ENCODE measurements at places on chromosomes 12 and 14.

DNA sequence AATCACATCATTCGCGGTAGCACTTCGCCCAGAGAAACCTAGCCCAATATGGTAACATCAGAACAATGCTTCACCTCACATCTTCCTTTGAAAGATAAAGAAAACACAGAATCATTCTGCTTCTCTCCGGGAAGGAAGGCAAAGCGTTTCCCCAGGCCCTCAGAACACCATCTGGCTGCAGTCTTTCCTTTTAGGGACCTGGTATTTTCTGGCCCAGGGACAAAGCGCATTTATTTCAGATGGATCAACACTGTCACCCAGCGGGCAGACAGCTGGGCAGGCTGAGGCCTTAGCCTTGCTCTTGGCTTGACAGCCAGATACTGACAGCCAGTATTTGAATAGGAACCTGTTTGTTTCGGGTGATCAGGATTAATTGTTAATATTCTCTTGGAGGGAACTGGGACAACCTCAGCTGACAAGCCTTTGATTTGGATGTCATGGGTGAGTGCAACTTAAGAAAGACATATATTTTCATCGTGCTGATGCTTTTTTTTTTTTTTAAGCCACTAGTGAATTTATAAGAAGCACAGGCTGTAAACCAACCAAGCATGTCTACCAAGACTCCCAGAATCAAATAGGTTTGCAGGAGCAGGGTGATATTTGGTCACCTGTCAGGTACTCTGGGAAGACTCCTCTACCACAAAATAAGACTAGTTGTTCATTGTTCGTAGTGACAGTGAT lies 118.9 kb downstream of the VEZT start:
- no peak for DNase-seq

DNA sequence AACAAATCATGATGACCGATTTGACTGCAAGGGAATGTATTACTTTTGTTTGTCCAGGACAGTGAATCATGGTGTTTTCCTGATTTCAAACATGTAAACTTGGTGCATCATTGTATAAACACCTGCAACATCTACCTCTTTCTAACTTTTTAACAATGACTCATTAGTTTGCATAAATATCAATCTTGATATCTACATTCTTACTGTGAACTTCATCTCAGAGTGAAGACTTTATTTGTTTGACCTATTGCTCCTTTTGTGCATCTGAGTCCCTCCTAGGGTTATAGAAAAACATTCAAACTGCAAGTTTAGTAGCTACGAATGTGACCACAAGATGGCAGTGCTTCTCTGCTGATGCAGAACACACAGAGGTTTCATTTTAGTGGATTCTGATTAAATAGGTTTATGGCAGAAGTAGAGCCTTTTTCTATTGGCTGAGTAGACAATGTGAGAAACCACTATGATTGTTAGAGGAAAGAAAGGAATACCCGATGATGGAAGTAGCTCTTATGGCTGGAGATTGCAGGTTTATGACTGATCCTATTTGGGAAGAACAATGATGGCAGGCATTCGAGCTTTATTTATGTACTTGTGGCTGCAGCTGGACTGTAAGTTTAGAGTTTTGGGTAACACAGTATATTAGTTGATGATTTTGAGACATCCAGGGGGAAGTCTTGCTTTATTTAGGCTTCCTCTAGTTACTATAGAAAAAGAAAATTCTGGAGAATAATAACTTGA lies 244.2 kb upstream of the OR4E1 start:
- peak; percentile 75 for DNase-seq

- no peak for DNase-seq
Measured at GRCh38 chr14:62144863-62145262, 382.6 kb downstream of the SNAPC1 start.

GRCh38 chr12:16063726-16064125 lies 152.6 kb downstream of the DERA start:
- no peak for DNase-seq

DNA sequence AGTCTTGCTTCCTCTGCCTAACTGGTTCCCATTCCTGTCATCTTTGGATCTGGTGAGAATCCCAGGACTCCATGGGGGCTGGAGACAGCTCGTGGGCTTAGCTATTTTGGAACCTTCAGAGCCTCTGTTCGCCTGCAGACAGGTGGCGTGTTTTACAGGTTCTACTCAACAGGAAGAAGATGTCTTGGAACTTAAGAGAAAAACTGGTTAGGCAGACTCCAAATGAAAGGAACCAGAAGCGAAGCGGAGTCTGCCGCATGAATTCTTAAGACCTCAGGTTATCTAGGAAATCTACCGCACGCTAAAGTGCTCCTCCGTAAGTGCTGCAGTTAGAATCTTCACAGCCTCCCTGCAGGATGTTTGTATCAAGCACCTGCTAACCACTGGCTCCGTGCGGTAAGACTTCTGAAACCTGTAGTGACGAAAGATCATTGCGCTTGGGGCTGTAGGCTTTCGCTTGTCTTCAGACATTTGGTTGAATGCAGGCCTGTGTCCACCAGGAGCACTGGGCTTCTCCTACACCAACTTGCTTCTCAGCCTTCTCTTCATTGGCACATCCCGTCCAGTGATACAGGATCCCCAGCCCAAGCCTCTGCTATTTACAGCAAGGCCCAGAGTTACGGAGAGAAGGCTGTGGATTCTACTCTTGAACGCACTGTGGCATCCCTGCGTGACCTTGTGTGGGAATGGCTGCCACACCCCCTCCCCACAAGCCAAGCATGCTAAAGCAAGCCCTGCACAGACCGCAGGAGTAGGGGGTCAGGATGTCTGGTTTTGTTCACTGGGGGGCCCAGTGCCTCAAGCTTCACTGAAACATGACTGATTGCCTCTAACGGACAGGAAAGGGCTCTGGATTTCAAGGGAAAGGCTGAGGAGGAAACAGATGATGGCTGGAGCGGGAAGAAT lies 35.0 kb downstream of the ACADS start:
- DNase-seq = peak; percentile 8

DNA sequence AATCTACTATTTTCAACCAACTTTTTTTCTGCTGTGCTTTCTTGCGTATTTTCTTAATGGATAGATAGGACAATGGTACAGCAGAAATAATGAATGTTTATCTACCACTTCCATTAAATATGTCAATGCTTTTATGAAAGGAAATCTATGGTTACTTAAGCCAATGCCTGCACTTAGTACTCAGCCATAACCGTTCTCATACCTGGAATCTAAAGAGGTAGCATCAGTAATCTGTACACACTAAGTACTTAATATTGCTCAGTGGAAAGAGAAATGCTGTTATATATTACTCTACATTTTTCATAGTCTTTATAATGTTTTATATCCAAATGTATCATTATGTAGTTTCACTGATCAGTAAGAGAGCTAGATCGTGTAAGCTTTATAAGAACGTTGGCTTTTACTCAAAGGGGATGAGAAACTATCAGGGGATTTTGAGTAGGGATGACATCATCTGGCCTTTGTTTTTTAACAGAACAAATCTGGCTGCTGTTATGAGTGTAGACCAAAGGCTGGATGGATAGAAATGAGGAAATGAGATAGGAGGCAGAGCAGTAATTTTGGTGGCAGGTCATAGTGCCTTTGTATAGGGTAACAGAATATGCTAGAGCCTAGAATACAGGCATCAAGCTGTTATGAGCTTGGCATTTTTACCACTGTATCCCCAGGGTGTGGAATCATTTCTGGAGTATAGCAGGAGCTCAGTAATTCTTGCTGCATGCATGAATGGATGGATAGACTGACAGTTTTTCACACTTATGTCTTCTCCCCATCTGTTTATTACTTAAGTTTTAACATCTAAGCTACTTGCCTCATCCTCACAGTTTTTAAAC lies 34.0 kb downstream of the ALG10B start:
- no peak for DNase-seq

GRCh38 chr12:14991069-14991468 lies 18.2 kb downstream of the PDE6H start:
- no peak for DNase-seq

- no peak for DNase-seq
Measured at GRCh38 chr14:99136047-99136400, 136.0 kb downstream of the BCL11B start.

DNA sequence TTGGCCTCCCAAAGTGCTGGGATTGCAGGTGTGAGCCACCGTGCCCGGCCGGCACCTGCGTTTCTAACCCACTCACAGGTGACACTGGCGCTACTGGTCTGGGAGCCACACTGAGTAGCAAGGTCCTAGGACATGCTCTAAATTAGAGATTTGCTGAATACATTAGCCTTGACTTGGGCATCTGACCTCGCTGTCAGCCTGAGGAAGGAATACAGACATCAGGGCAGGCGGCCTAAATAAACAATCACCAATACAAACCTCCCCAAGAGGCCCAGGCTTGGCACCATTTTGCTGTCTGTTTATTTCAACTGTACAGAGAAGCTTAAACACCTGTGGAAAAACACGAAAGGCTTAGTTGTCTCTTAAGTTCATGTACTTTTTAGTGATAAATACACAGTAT lies 27.5 kb downstream of the P2RX4 start:
- no peak for DNase-seq

GRCh38 chr12:132448463-132448820 lies 41.5 kb upstream of the FBRSL1 start:
- DNase-seq = no peak

DNA sequence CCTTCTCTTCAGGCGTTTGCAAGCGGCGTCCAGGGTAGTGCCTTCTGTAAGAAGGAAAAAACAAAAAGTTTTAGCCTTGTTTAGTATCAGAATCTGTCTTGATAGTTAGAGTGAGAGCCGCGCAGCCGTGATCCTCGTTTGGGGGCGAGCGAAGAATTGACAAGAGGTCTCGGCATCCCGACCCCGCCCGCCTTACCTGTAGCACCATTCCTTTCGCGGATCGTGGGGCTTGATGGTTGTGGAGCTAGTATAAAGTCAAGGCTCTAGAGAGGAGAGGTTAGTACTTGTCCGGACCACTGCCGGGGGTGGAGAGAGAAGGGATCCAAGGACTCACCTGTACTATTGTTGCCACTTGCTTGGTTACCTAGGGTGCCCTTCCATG lies 494 bp downstream of the TMTC3 start:
- DNase-seq = no peak

DNA sequence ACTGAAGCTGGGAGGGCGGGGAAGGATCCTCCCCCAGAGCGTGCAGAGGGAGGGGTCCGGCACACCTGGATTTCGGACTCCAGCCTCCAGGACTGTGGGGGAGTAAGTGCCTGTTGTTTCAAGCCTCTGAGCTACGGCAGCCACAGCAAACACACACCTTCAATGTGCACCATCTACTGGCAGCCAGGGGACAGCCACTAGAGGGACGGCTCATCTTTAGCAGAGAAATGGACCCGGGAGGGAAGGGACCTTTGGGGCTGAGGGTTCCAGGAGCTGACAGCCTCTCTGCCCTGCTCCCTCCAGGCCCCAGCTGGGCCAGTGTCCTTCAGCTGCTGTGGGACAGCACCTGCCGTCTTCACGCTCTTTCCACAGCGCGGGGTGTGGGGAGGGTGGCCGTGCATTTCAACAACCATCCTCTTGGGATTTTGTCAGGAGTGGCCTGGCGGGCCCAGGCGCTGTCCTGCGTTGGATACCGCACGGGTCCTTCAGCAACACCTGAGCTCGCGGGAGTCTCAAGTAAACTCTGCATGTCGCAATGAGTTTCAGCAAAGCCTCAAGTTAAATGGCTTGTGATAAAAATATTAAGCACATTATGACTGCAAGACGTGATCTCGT lies 209.2 kb upstream of the C14orf180 start:
- no peak for DNase-seq

DNA sequence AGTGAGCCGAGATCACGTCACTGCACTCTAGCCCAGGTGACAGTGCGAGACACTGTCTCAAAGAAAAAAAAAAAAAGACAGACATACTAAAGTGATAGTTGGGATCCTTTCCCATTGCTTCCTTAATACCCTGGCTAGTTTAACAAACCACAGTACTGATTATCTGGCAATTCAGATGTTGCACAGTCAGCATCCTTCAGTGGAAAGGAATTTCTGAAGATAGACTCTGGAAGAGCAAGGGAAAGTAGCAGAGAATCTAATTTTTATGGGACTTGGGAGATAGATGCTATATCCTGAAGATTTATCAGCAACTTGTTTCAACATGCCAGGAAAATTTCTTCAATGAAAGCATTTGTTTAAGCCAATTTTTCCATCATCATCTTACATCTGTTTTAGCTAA lies 6.5 kb upstream of the PPFIBP1 start:
- DNase-seq = no peak

DNA sequence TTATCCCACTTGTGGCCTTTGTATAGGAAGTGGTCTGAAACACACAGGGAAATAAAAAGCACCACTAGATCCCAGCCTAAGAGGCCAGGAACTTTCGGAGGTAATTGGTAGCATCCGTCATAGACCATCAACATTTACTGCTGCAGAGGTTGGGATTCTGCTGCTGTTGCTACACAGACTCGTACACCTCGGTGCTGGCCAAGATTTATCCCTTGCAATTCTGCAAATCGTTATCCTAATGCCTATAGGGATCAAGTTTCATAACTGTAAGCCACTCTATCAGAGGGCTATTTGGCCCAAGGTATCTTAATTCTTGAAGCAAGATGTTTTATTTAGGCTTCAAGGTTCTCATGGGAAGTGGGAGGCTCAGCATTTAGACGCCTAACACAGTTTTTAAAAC lies 913.6 kb downstream of the GALC start:
- DNase-seq = no peak

GRCh38 chr12:64090047-64090446 lies 132.0 kb downstream of the KICS2 start:
- DNase-seq = no peak

DNA sequence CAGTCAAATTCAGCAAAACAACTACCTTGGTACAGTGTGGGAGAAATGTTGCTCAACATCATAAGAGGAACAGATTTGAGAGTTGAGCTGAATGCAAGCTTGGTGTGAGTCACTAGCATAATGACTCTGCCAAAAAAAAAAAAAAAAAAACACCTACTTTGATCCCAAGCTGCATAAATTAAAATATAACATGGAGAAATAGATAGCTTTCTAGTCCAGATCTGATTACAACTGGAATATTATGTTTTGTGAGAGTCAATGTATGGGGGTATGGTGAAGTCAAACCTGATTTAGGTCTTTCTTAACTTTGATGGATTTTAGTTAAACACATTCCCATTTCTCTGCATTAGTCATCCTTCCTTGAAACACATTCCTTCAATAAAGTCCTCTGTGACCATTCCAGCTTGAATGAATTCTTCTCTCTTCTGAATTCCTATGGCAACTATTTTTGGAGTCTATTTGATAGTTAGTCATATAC lies 188.1 kb downstream of the SLC5A8 start:
- DNase-seq = no peak

- DNase-seq = peak; percentile 76
Measured at GRCh38 chr14:100065942-100066574, 836 bp downstream of the EVL start.

GRCh38 chr14:29810682-29811081 lies 117.0 kb downstream of the PRKD1 start:
- DNase-seq = no peak

All from CD4-positive, alpha-beta T cell treated with Interferon alpha-2 for 1 hour (primary cell).